ENCODE measurements at places on chromosomes 16 and 17.
A peak's percentile ranks its signal among the peaks of the same experiment; 100 is the strongest.

GRCh38 chr17:4547118-4547906, 7.9 kb downstream of the MYBBP1A start:
- no peak for DNase-seq

DNA sequence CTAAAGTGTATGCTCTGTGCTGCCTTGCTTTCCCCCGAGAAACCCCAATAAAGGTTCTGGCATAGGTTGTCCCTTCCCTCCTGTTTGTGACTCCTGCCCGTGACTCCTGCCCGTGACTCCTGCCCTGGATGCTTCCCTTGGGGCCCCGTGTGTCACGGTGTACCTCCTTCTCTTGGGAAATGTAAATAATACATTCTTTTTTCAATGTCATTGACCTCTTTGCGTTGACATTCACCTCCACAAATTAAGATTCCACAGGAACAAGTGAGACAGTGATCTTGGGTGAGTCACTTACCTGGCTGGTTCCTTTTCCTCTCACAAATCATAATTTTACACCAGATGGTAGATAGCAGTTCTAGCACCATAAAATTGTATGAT, 632 bp downstream of the CCL15 start:
- peak; percentile 64 for DNase-seq

GRCh38 chr17:5527601-5528250, 41.4 kb downstream of the MIS12 start:
- DNase-seq, result no peak

DNA sequence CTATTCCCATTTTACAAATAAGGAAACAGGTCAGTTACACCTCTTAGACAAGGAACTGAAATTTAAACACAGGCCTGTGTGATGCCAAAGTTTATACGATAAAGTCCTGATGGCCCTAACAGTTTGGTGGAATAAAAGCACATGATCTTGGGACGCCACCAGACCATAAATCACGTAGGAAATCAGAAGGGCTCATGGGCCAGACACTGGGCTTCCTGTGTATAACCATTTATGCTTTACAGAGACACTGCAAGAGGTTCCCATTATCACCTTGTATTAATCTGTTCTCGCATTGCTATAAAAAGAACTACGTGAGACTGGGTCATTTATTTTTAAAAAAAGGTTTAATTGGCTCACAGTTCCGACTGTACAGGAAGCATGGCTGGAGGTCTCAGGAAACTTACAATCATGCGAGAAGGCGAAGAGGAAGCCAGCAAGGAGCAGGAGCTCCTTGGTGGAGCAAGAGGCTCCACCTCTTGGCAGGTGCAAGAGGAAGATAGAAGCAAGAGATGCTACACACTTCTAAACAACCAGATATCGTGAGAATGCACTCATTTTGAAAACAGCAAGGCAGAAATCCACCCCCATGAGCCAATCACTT, 124.0 kb upstream of the MON1B start:
- DNase-seq, result no peak

DNA sequence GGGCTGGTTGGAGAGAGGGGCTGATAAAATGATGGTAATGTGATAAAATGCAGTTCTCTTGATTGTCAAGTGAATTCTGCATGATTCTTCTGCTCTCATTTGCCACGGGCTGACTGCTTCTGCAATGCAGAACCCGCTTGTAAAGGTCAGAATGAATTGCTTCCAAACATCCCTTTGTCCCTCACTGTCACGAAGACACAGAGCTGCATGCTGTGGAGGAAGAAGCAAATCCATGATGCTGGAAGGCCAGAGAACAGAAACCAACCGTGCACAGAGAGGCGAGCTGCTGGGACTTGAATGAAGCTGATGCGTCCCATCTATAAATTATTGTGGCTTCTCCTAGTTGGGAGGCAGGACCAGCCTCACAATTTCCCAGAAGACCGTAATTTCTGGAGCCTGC, 171.6 kb downstream of the PRKCB start:
- no peak for DNase-seq

GRCh38 chr16:49355933-49356665, 17.5 kb upstream of the C16orf78 start:
- DNase-seq, result no peak

DNA sequence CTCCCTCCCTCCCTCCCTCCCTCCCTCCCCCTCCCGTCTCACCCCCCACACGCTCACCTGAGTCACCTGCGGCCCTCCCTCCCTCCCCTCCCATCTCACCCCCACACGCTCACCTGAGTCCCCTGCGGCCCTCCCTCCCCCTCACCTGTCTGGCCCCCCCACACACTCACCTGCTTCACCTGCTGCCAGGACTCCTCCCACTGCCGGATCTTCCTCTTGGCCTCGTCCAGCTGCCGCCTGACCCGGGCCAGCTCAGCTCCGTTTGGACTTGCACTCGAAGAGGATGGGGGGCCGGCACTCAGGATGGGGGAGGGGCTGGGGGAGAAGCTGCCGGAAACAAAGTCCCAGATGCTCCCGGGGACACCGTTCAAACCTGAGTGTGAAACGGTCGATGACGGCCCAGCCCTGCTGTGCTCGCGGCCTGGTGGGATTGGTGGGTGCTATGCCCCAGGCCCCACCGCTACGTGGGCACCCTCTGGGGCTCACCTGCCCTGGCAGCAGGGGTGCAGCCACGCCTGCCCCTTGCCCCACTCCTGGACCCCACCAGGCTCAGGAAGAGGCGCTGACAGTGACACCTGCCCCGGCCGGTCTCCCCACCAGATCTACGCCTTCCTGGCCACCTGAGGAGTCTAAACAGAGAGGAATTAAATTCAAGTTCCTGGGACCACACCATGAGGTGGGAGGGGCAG, 15.9 kb downstream of the GNPTG start:
- no peak for DNase-seq

GRCh38 chr16:57591870-57592485, 36.5 kb upstream of the ADGRG1 start:
- peak; percentile 44 for DNase-seq

- DNase-seq, result no peak
Measured at GRCh38 chr16:15403392-15403995, 7.9 kb downstream of the MPV17L start.

DNA sequence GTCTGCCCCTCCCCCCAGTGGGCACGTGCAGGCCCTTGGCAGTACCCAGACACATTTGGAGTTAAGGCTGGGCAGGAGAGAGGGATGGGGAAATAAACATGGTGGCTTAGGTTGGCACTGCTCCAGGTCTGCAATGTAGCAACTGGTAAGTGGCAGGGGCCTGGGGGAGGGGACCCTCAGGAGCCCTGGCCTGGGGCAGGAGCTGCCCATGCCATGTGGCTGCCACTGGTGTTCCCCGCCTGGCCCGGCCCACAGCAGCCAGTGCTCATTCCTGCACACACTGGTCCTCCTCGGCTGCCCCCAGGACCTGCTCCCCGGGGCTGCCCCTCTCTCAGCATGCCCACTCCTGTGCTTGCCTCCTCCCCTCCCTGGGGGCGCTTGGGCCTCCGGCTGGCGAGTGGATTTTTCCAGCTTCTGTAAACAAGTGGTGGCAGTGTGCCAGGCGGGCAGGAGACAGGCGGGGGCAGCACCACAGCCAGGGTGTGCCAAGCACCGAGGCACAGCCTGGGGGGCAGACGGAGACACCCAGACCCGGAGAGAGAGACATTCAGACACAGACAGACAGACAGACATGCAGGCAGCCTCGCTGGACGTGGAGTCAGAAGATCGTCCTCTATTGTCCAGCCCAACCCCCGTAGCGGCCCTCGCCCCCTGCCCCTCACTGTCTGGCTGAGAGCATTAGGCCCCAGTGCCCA, 9.4 kb downstream of the THRA start:
- no peak for DNase-seq

GRCh38 chr17:29050176-29050575, 7.2 kb downstream of the PIPOX start:
- DNase-seq, result no peak

DNA sequence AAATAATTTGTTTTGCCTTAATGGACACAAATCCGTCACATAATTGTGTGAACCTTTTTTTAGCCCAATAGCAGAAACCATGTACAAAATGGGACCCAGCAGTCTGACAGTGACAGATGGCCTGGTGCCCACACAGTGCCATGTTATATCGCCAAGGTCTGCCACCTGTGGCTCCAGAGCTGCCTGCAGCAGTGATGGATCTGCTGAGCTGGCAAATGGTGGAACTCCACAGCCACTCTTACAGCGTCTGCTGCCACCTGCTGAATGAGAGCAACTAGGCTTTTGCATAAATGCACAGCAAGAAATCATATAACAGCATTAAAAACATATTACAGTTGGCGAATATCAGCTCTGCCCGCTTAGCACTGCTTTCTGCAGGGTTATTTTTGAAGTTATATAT, 59.4 kb downstream of the NUP93 start:
- DNase-seq, result no peak

- DNase-seq, result no peak
Measured at GRCh38 chr17:45101883-45102811, 30.2 kb downstream of the PLCD3 start.

GRCh38 chr17:68288804-68289203, 2.1 kb downstream of the SLC16A6 start:
- no peak for DNase-seq

DNA sequence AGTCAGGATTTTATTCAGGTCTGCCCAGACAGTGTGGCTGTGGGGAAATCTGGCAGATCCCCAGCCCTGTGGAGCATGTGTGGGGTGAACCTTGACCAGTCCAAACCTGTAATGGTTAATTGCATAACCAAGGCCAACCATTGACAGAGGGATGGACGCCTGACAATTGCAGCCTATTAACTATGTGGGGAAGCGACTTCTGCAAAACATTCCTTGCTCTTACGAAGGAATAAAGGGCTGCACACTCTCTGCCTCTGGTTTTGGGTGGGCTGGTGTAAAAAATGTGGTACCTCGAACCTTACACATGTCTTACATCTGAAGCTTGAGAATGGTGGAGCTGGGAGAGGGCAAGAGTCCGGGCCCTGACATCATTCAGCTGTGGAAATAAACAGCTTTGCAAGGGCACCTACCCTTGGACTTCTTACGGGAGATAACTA, 35.8 kb downstream of the MAF start:
- DNase-seq, result no peak

DNA sequence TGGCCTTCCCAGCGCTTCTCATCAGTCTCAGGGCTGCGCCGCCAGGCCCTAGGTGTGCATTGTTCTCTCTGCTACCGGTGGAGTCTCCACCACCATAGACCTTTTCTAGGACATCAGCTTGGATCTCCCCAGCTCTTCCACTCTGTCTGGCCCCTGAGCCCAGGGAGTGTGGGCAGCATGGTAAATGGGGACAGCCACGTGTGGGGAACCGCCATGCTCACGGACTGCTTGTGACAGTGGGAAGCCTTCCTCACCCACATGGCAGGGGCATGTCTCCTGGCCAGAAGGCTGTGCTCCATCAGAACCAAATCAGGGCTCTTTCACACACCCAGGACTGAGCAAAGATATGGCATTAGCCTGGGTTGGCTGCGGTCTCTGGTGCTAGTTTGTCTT, 51.3 kb downstream of the TNFRSF13B start:
- peak; percentile 84 for DNase-seq

DNA sequence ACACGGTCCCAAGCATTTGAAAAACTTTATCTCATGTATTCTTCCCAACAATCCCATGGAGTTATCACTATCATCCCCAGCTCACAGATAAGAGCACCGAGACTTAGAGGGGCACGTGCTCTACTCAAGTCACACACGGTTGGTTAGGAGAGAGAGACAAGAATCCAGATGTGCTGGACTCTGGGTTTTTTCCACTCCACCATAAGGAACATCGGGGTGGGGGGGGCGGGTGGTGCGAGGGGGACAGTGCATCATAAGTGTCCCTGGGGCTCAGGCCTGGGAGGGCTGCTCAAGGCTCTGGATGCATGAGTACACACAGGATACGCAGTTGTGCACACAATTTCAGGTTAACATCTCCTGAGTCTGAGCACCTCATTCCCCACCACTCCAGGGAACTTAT, 7.4 kb downstream of the CDC42EP4 start:
- no peak for DNase-seq

- peak; percentile 93 for DNase-seq
Measured at GRCh38 chr17:47895347-47895855, 635 bp upstream of the SP2 start.

- no peak for DNase-seq
Measured at GRCh38 chr17:74623693-74624093, at the start of gene CD300E. CD300E (minus strand) TSS chr17:74623738; CDS start chr17:74623621, 117 bp downstream.

- DNase-seq, result no peak
Measured at GRCh38 chr17:7656958-7657609, 6.4 kb downstream of the ATP1B2 start.

DNA sequence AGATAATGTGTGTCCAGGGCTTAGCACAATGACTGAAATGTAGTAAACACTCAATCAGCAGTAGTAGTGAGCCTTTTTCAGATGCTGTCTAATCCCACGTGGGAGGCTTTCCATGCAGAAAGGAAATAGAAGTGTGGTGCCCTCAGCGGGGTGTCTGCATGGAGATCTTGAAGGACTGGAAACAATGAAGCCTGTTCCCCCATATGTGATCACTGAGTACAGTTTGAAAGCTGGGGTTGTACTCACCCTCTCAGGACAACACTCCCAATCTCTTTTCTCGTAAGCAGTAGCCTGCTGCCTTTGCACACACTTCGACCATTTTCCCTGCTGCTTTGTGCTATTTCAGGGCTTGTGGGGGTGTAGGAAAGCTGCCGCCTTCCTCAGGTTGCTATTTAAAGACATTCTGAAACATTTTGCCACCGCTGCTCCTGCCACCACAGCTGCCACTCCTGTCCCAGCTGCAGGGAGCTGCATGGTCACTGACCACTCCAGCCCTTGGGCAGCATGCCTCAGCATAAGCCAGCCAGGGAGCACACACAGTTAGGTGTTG, 40.6 kb upstream of the HAS3 start:
- DNase-seq, result no peak

- DNase-seq, result no peak
Measured at GRCh38 chr17:42678951-42679491, 2.2 kb upstream of the PLEKHH3 start.

DNA sequence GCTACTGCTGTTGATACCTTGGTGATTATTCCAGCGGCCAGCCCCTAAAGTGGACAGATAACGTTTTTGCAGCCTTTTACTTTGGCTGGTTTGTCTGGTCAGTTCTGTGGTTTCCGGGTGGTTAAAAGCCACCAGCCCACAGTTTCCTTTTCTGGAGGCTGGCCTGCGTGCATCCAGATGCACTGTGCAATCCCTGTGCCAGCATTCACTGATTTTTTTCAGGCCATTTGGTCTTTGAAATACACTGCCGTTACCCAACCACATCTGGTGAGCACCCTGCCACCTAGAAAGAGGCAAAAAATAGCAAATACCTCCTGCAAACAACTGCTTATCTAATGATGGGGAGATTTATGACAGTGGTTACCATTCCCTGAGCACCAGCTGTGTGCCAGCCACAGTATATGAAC, 797 bp downstream of the NUDT7 start:
- no peak for DNase-seq

DNA sequence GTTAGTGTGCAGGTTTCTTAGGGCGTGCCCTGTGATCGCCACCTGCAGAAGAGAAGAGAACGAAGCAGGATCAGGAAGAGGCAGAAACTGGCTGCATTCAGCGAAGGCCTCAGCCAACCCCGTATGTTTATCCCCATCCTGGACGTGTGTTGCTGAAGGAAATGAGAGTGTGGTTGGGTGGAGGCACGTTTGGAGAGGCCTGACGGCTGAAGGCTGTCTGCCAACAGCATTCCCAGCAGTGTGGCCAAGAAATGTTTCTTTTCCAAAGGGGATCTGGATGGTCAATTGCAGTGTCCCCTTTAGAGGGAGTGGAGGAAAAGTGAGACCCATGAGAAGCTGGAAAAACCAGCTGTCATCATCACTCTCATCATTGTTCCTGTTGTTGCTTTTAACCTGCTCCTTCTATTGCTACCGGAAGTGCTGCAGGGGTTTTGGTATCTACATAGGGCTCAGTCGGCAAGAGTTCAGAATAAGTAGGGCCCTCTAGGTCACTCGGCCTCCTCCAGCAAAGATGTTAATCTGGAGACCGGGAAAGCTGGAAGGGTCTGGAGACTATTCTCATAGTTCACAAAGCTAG, 46.5 kb upstream of the SLC47A1 start:
- no peak for DNase-seq

Data from vagina (tissue), 2 donors.